ENCODE measurements at places on chromosomes 5 and 9.
A peak's percentile ranks its signal among the peaks of the same experiment; 100 is the strongest.

DNA sequence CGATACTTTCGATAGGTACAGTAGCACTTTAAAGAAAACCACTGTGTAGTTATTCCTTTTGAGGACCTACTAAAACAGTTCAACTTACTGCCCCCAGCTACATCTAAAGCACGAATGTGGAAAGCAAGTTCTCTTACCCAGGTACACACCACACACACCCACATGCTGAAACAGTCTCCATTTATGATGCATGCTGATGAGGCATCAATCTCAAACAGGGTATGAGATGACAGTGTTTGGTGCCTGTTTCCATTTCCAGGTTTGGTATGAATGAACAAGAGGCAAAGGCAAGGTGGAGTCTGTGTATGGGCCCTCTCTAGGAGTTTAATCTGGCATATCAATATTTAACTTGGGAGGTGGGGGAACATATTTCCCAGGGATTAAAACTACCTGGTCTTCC lies 13.9 kb downstream of the HMGXB3 start:
- DNase-seq, result no peak

GRCh38 chr5:150410524-150411244 lies 2.0 kb downstream of the CD74 start:
- no peak for DNase-seq

DNA sequence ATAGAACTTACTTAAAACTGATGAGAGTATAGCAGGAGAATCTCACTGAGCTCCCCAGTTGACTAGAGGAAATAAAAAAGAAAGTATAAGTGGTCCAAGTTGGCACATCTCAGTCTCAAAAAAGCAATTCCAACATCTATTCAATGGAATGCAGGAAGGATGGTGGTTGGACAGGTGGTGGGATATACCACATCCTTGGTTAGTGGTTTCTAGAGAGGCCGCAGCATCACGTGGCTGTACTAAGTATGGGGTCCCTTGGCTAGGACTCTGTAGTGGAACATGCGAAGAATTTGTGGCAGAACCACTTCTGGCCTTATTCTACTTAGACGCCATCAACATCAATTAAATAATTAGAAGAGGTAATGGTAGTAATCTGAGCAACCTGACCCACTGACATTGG lies 232.4 kb downstream of the SAXO1 start:
- DNase-seq, result no peak

- no peak for DNase-seq
Observed at GRCh38 chr5:158843305-158843704, 256.4 kb downstream of the EBF1 start.

GRCh38 chr5:78887384-78888118 lies 97.6 kb downstream of the ARSB start:
- no peak for DNase-seq

DNA sequence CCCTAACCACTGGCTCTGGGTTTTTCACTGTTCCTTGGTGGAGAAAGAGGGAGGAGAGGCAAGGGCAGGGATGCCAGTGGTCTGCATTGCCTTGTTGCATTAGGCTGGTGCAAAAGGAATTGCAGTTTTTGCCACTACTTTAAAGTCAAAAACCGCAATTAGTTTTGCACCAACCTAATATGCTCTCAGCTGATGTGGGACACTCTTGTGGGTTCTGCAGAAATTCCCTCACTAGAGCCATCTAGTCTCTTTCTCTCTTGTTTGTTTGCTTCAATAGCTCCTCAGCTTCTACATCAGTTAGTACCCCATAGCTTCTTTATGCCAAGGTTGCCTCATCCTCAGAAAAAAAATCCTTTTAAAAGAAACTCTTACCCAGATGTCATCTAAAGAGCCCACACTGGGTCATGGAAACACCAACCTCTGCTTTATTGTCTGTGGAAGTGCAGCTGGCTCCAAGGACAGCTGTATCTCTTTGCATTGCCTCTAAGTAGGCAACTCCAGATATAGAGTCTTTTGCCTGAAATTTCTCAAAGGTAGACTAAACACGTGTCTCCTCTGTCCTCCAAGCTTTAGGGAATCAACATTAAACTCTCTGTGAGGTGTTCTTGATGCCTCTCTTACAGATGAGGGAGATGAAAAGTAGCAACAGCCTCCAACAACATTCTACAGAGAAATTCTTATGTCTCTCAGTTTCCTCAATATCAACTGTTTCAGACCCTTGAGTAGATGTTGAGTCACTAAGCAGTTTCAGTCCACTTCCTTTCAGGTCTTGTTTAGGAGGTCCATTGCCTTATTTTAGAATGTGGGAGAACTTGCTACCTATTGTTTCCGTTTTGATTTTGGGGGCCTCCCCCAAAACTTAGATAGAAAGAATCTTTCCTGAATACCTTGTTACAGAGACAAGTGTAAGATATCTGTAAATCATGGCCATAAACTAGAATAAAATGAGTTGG lies 84.9 kb upstream of the MEF2C start:
- DNase-seq, result no peak

GRCh38 chr9:134885679-134886412 lies 5.2 kb downstream of the FCN2 start:
- DNase-seq, result no peak

DNA sequence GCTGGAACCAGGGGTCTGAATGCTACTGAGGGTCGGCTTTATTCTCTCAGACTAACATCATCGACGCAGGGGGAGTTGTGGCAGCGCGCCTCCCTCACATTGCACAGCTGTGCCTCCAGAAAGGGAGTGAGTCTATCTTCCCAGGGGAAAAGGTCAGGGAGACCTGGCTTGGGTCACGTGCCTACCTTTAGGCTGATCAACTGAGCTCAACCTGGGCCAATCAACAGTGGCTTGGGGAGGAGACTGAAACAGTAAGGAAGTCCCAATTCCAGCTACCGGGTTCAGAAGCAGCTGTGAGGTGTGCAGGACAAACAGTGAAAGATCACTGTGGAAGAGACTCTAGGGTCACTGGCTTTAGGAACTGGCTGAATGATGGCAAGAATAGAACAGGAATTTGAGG lies 14.3 kb downstream of the SNX30 start:
- no peak for DNase-seq

GRCh38 chr5:140151144-140152021 lies 23.6 kb upstream of the CYSTM1 start:
- DNase-seq, result no peak

DNA sequence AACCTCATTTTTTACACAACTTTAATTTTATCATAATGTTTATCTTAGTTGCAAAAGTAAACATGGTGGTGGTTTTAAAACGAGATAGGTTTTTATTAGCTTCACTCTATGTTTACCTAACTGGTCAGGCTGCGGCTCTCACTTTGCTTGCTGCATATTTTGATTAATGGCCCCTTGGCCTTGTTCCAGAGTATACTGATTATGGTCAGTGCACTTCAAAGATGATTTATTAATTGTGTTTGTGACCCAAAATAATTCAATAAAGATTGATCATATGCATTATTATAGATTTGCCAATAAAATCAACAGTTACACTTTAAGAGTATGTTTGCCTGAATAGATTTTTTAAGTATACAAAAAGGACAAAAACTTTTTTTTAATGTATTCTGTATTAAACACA lies 188.0 kb downstream of the XRCC4 start:
- no peak for DNase-seq

DNA sequence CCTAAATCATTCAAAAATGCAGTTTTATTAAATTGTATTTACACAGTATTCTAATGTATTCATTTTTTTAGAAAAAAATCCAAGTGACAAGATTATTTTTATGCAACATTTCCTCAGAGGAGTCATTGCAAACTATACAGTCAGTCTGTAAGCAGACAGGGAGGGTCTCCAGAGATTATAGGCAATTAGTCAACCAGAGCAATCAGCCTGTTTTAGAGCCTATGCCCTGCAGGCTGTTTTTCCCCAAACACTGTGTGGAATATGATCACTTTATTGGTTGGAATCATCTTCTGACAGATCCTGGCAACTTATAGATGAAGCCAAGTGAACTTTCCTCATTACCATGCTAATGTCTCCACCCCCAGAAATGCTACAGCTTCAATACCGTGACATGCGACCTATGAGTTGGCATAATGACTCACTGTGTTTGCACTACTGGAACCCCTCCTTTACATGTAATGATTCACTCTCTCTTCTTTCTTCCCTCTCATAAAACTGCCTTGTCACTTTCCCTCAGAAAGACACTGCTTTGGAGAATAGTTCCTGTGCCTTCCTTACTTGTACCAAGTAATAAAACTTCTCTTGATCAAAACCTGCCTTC lies 577.7 kb upstream of the FTMT start:
- no peak for DNase-seq

GRCh38 chr9:91991721-91992341 lies 41.8 kb upstream of the ROR2 start:
- DNase-seq, result no peak

DNA sequence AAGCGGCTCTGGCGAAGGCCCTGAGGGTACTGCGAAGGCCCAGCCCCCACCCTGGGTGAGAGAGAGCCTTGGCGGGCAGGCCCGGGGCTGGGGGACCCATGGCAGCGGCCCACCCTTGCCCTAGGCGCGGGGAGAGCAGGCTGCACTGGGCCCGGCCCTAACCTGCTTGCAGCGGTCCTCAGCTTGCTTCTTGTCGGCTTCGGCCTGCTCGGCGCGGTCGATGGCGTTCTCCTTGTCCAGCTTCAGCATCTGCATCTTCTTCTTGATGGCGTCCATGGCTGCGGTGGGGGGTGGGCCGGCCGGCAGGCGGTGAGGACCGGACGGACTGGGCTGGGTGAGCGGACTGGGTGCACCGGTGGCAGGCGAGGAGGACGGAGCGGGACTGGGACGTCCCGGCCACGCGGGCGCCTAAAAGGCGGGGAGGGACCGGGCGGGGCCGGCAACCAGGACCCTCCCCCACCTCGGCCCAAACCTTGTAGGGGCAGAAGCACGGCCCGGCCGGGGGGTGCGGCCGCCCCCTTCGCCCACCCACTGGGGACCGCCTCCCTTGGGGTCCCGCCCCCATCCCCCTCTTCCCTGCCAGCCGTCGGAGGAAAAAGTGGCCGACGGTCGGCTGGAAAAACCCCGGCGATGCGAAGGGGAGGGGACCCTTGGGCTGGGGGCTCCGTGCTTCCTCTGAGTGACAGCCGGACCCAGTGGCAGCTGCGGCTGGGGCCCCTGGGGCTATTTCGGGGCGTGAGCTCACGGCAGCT lies at the start of gene TPM2:
TSS of gene TPM2 (minus strand) at position 384 of the 752 bp plus-strand sequence. CDS start at position 276, 108 bp downstream.
- no peak for DNase-seq

GRCh38 chr9:126503333-126504085 lies 110.2 kb upstream of the LMX1B start:
- no peak for DNase-seq

GRCh38 chr9:16044579-16044881 lies 491.7 kb downstream of the CCDC171 start:
- DNase-seq, result no peak

DNA sequence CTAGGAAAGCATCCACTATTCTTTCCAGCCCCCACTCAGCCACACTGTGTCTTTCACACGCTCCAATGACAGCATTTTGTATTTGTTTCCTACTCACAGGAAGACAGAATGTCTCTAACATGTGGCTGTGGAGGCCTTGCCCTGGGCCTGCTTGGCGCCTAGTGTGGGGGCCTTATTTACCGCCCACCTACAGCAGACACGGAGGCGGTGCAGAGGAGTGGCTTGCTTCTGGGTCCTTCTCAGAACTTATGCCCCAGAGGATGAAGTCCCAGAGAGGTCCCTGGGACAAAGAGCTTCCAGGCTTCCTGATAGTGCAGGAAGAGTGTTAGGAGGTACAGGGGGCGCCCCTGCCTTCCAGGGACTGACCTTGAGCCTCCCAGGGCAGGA lies 8.5 kb upstream of the MRNIP start:
- DNase-seq, result no peak

DNA sequence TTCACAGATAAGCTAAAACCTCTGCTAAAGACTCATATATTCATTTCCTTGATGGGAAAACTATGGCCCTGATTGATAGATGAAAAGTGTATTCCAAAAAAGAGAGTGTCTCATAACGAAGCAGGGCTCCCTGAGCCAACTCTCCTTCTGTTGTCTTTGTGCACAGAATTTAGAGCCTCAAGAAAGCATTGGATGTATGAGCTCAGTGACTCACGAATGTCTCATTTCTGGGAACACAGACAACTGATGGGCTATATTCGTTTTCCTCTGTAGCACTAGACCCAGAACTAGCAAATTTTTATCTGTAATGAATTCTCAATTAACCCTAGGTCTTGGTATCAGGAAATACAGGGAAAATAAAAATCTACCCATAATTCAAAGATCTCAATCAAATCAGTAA lies 88.4 kb downstream of the LMNB1 start:
- no peak for DNase-seq

- DNase-seq, result no peak
Observed at GRCh38 chr9:79742110-79742721, 170.5 kb downstream of the TLE4 start.

- DNase-seq, result no peak
Observed at GRCh38 chr9:1619915-1620710, 395.0 kb upstream of the SMARCA2 start.

GRCh38 chr9:133726401-133727276 lies 11.5 kb downstream of the SARDH start:
- peak; percentile 80 for DNase-seq

- DNase-seq, result no peak
Observed at GRCh38 chr5:139958432-139959148, 84.5 kb downstream of the NRG2 start.

DNA sequence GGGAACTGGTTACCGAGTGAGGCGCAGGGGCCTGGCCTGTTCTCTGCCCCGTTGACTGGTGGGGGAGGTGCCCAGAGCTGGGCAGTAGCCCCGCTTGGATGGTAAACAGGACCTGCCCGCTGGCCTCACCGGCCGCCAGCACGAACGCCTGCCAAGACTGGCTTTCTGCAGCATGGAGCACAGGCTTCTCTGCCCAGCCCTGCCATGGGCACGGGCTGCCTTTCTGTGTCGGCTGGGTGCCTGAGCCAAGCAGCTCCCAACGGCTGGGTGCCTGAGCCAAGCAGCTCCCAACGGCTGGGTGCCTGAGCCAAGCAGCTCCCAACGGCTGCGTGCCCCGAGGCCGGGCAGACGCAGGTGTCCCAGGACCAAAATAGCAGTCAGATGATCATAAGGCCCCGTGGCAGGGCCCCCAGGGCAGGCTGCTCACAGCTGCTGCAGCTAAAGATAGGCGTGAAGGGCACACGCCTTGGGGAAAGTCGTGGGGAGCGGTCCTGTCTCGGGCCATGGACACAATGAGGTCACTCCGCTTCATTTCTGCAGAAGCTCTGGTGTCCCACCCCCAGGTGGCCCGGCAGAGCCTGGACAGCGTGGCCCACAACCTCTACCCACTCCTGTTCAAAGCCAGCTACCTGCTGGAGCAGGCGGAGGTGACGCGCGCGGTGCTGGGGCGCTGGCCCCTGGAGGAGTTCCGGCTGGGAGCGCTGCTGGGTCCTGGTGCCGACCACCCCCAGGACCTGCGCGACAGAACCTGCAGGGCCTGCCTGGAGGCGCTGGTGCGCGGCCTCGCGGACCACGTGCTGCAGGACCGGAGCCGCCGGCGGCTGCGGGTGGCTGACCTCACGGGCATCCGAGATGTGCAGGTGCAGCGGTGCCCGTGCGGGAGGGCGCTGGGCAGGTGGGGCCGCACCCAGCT lies at the start of gene LRRC14B:
TSS of gene LRRC14B (plus strand) at position 460 of the 913 bp plus-strand sequence. CDS start at position 504, 44 bp downstream.
- no peak for DNase-seq

GRCh38 chr9:73583576-73583975 lies 431.9 kb downstream of the ANXA1 start:
- DNase-seq, result no peak

Measured in suprapubic skin (tissue), 4 donors.